Fibroblast of villous mesenchyme (primary cell): ENCODE measurements at places on chromosomes 16 and 17.

- no peak for DNase-seq
These were observed 4.1 kb downstream of the KRT10 start for GRCh38 chr17:40818343-40818732.

GRCh38 chr16:68760671-68761275 lies 23.7 kb downstream of the CDH1 start:
- peak; percentile 11 for DNase-seq

DNA sequence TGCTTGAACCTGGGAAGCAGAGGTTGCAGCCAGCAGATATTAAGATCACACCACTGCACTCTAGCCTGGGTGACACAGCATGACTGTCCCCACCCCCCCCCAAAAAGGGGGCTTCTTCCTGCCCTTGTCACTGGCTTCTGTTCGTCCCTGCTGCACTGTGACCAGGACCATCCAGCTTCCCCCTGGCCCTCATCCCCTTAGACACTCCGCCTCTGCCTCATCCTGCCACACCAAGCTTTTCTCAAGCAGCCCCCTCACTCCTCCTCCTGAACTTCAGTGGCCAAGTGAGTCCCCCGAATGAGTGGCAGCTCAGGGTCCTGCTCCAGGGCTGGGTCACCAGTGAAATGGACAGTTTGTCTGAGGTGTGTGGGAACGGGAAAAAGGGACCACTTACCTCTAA lies 177.3 kb downstream of the CPPED1 start:
- no peak for DNase-seq

DNA sequence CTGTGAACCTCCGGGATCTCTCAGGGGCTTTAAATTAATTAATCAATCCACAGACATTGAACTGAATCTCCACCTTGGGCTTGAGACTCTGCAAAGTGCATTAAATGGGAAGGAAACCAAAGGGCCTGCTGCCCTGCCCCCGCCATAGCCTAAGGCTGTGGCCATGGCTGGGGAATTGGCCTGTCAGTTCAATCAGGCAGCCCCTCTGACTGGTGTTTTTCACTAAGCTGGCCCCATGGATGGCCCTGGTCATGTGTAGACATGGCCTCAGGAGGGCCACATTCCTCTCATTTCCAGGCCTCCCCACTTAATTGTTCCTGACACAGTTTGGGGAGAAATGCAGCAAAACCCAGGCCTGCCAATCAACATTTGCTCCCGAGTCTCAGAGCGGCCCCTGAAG lies 499.8 kb downstream of the WWOX start:
- no peak for DNase-seq

DNA sequence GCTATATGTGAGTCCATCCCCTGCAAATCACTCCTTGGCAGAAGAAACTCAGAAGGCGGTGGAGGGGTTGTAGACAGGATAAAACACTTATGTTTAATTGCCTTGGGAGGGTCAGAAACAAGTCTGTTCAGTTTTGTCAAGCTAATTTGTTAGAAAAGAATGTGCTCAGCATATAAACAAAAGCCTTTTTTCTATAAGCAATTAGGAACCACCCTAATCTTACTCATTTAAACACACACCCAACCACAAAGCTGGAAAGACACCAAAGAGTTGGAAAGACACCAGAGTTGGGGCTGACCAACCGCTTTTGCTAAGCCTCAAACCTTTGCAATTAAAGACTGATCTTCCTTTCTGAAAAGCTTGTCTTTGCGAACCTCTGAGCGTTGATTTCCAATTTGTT lies 439.2 kb upstream of the ERCC4 start:
- no peak for DNase-seq

DNA sequence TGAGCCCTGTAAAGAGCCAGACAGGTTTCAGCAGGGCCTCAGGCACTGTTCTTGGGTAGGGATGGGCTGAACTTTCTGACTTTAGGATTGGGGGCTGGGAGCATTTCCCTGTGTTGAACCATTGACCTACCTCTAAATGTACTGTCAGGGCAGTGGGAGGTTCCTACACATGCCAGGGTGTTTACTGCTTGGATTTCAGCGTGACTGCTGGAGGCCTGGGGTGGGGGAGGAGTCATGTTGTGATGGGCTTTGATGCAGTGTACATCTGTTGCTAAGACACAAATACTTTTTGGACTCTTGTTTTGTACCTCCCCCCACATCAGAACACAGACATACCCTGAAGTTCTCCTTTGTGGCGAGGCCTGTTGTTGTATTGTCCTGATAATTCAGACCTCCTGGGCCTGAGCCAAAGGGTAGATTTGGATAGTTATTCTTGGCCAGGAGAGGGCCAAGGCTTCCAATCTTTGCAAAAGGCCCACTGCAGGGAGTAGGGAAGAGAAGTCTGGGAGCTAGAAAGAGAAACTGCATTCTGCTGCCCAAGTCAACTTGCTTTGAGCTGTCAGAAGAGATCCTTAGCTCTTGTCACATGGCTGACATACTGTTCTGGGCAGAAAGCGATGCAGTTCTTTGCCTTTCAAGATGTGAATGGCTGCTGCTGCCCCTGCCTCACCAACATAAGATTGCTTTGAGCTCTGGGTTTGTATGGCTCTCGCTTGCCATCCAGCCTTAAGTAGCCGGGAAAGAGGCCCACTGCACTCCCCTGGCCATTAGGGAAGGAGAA lies 3.7 kb downstream of the NFE2L1 start:
- DNase-seq = peak; percentile 92

DNA sequence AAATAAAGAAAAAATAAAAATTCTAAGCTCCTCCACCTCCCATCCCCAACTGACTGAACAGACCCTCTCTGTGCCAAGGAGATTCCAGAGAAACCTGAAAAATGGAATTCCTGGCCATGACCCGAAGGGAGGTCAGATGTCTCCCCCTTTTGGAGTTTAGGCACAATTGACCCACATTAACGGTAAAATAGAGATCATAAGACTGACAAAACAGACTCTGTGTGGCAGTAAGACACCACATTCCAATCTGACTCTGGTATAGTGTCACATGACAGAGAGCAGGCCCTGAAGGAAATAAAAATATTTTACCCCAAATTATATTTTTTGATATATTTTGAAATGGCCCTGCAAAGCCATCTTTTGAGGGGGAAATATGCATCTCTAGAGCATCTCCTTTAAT lies 115.1 kb upstream of the ZKSCAN2 start:
- no peak for DNase-seq

GRCh38 chr16:72999541-73000019 lies 48.3 kb downstream of the ZFHX3 start:
- no peak for DNase-seq

DNA sequence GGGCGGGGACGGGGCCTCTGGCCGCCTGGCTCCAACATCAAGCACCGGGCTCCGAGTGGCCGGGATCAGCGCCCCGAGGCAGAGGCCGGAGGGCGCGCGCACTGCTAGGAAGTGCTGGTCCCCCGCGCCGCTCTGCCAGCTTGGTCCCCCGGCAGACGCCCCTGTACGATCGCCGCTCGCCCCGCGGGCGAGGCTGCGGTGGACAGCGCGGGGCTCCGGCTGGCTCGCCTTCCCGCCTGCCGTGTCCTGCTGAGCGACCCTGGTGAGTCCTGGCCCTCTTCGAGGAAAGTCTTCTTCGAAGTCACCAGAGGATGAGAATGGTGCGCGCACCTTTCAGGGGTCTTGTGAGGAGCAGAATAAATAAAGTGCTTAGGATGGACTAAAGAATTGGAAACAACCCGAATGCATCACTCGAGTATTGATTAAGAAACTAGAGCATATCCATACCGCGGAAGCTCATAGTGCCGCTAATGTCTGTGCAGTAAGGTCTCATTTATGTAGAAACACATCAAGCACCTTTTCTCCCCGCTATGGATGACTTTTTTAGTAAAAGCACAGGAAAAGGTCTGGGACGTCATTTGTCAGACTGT lies 392 bp downstream of the ZNF213 start:
- DNase-seq = no peak

- DNase-seq = no peak
These were observed 6.0 kb upstream of the TBX21 start for GRCh38 chr17:47726796-47727703.

DNA sequence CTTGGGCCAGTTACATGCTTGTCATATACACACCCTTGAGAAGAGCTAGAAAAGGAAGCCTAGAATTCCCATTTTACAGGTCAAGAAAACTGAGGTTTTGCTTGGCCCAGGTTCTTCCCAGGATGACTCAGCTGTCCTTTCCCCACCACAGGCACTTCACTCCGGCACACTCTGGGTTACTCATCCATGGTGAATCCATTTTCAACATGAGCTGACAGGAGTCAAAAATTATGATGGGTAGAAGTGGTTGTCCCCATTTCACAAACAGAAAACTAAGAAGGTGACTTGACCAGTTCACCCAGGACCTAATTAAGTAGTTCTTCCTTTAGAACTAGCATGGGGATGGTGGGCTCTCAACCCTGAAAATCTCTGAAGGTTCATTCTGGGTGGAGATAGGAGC lies 67.2 kb downstream of the USP22 start:
- DNase-seq = no peak

- DNase-seq = no peak
These were observed 58.6 kb upstream of the SHISA6 start for GRCh38 chr17:11182430-11182829.

GRCh38 chr16:50037662-50038220 lies 12.7 kb downstream of the CNEP1R1 start:
- peak; percentile 49 for DNase-seq

DNA sequence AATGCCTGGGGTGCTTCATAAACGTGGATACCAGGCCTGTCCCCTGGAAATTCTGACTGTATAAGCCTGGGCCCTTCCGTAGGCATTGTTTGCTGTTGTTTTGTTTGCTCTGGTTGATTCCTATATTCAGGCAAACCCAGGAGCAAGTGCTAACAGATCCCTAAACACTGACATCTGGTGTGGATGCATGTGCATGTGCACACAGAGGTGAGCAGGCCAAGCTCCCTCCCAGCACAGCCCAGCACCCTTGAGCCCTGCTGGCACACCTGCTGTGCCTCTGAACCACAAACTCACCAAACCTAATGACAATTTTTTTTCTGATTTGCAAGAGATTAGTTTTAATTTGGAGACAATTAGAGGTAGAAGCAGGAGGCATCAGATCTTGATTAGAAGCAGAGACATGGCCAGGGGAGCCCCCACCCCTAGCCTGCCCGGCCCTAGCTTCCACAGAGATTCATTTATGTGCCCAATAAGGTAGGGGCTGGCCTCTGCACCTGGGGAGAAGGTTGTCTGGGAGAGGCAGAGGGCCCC lies 40.4 kb downstream of the TMEM132E start:
- DNase-seq = no peak

DNA sequence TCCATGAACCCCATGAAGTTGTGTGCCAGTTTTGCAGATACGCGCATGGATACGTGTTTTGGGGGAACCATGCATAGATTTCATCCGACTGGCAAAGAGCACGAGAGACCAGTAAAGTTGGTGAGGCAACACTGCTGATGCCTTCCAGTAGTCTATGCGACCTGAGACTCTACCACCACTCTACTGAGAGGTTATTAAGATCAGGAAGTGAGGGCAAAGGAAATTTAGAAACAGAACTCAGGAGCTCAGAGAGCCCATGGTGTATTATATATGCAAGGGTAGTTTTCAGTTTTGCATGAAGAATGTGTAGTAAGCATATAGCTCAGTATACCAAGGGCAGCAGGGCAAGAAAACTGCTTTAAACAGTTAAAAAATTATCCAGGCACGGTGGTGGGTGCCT lies 4.2 kb downstream of the SLX4 start:
- DNase-seq = no peak

- DNase-seq = no peak
These were observed 9.5 kb upstream of the PPP1R27 start for GRCh38 chr17:81844327-81844851.

DNA sequence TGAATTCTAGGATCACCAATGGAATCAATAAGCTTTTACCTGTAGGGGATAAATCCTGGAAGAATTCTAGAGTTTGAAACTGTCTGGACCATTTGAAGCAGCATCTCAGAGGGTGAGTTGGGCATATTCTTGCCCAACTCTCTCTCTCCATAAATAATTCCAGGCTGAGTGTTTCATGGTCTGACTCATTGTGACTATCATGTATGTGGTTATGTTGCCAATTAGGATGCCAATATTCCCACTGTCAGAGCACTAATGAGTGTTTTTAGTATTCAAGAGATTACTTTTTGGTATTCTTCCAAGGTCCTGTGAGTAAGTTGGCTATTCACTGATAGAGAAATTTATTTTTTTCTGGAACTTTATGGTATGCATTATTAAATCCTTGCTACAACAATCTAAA lies 456.9 kb downstream of the TOX3 start:
- no peak for DNase-seq

- DNase-seq = peak; percentile 85
These were observed 3.9 kb upstream of the SLC12A3 start for GRCh38 chr16:56861092-56861610.

DNA sequence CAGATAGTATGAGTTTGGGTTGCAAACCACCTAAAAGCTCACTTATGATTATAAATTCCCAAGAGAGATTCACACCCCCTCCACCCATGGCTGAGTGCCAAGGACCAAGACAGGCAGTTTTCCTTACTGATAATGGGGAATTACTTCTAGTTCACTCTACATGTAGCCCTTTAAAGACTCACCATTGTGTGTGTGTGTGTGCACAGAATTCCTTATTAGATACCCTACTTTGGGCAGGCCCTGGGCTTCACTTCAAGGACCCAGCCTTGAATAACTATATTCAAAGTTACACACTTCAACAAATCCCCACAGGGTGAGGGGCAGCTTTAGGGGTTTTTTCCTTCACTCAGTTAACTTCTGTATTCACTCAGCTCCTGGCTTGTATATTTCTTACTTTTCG lies 143.5 kb downstream of the MYO1D start:
- no peak for DNase-seq

- no peak for DNase-seq
These were observed 16.1 kb upstream of the NAGS start for GRCh38 chr17:43988301-43988700.

DNA sequence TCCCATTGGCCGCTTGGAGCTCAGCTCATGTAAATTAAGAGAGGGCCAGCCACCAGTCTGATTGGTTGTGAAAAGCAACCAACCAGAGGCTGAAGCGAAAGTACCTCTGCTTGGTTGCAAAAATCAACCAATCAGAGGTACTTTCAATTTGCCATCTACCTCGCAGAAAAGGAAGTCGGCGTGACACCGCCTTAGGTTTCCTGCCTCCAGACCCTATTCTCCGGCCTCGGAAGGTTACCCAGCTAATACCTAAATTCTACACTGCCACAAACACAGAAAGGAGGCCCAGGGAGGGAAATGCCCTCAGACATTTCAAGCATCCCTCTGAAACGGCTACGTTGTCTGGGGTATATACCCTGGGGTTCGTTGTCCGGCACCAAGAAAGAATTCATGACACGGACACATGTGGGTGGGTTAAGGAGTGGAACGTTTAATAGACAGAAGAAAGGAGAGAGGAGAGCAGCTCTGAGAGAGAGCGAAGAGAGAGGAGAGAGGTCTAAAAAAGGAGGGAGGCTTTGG lies 481.3 kb downstream of the TMEM114 start:
- peak; percentile 87 for DNase-seq

- peak; percentile 70 for DNase-seq
These were observed 162.6 kb upstream of the PLCG2 start for GRCh38 chr16:81616321-81617020.

DNA sequence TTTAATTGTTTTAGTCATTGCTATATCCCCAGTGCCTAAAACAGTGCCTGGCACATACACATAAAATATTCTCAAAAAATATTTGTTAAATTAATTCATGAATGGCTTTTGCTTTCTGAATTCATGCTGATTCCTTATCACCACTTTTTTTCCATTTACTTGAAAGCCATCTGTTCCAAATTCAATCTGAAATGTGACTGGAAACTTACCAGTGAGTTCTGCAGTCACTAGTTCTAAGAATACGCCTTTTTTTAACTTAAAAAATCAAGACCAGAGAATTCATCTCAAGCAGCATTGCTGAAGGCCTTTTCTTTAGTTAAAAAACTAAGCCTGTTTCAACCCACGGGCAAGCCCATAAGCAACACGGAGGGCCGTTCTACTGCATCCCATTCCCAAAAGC lies 114.0 kb upstream of the ERCC4 start:
- no peak for DNase-seq

- DNase-seq = peak; percentile 3
These were observed 50.8 kb upstream of the ENDOV start for GRCh38 chr17:80364091-80364691.
